Activated CD4-positive, alpha-beta T cell treated with anti-CD3 and anti-CD28 coated beads for 1 hour (primary cell): ENCODE measurements at places on chromosomes 2 and 18.

GRCh38 chr2:38661306-38661705 is 4.6 kb upstream of the GALM start:
- DNase-seq: no peak

- no peak for DNase-seq
These were observed 257.4 kb downstream of the CCDC178 start for GRCh38 chr18:33183136-33183535.

DNA sequence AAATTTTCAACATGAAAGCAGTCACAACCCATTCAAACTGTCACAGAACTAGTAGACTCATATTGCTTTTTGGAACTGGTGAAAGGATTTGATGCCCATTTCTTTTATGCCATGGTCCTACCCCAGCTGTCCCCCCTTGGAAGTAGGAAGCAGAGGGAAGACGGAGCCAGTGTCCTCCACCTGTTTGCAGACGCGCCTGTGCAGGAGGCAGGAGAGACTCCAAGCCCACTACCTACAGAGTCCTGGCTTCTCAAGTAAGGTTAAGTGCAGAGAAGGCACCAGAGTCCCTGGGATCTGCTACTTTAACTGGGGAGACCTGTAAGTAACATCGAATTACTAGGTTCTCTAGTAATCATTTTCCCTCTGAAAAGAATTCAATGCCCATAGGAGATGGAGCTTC is 32.7 kb upstream of the DNMT3A start:
- no peak for DNase-seq

- DNase-seq: no peak
These were observed 177.1 kb upstream of the HDAC4 start for GRCh38 chr2:239577935-239578334.

GRCh38 chr2:189086710-189087109 is 92.9 kb downstream of the COL5A2 start:
- no peak for DNase-seq

- no peak for DNase-seq
These were observed 15.9 kb upstream of the WIPF1 start for GRCh38 chr2:174613531-174613930.

DNA sequence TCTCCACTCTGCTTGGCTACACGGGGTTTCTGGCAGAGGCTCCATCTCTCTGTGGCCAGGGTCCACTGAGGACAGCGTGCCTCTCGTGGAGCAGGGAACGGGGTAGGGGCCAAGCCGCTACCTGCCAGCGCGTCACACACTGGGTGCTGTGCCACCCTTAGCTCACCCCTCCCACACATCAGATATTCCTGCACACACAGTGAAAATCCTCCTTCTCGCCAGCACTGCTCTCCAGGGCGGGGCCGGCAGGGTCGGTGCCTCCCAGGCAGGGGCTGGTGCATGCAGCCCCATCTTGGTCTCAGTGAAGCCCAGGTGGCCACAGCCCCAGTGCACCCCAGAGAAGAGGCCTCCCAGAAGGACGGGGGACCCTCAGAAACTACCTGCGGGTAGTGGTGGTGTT is 124.6 kb downstream of the MBP start:
- DNase-seq: no peak
